ENCODE measurements at places on chromosomes 6 and 20.

- no peak for DNase-seq
Observed at GRCh38 chr6:41356825-41357224, 21.4 kb downstream of the NCR2 start.

DNA sequence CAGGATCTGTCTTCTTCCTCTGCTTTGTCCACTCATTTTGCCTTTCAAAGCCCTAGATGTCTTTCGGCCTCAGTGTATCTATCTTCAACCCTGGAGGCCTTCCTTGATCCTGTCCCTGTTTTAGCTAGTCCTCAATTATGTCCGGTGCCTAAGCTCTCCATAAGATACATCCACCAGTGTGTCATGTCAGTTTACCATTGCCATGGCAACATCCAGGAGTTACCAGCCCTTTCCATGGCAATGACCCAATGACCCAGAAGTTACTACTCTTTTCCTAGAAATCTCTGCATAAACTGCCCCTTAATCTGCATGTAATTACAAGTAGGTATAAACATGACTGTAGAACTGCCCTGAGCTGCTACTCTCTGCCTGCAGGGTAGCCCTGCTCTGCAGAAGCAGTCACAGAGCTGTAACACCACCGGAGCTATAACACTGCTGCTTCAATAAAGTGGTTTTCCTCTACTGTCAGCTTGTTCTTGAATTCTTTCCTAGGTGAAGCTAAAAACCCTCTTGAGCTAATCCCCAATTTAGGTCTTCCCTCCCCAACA is 712.1 kb upstream of the AGPAT4 start:
- DNase-seq = no peak

DNA sequence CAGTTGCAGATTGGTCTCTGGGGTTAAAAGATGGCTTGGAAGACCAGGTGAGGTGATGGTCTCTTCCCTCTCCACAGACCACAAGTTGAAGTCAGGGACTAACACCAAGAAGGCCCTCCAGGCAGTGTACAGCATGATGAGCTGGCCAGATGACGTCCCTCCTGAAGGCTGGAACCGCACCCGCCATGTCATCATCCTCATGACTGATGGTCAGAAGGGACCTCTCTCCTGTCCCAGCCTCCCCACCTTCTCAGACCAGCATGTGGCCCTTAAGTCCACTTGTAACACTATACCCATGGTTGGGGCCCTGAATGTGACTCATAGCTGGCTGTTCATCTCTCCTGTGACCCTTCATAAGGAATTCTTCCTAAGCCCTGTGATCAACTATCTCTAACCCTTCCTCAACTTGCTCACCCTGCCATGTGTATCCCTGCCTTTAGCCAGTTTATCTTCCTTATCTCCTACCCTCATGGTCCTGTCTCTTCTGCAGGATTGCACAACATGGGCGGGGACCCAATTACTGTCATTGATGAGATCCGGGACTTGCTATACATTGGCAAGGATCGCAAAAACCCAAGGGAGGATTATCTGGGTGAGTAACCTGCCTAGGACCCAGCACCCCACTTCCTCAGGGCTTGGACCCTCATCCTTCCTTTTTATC is 3.0 kb downstream of the CFB start:
- no peak for DNase-seq

GRCh38 chr6:150087336-150087735 is 18.4 kb upstream of the ULBP3 start:
- DNase-seq = no peak

- no peak for DNase-seq
Observed at GRCh38 chr6:116406678-116407345, 36.1 kb downstream of the DSE start.

- no peak for DNase-seq
Observed at GRCh38 chr20:61776491-61777075, 289.1 kb downstream of the TAF4 start.

GRCh38 chr6:38185244-38185643 is 365.7 kb downstream of the ZFAND3 start:
- no peak for DNase-seq

DNA sequence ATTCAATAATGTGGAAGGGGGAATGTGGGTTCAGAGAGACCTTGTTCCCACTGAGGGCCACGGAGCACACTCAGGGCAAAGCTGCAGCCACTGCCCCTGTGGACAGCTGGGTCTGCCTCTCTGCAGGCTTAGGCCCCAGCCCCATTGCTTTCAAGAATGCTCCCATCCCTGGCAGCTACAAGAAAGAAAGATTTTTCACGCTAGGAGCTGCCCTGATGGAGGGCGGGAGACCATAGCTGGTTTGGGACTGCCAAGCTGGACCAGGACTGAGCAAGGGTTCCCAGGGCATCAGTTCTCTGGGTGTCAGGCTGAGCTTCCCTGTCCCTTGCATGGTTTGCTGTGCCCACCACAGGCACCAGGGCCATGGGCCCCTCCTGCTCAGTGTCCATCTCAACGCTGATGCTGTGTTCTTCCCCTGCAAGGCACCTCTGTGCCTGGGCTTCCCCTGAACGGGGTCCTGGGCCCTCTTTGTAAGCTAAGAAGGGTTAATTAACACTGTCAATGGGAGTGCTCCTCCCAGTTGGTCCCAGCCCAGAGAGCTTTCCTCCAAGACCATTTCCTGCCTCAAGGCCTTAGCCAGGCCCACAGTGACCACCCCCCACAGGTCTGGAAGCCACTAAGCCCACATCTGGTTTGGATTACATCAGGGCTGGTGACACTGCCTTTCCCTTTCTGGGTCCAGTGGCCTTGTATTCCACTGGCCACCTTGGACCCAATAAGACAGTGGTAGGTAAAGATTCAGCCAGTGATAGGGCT is 8.4 kb downstream of the FOXS1 start:
- DNase-seq = no peak

DNA sequence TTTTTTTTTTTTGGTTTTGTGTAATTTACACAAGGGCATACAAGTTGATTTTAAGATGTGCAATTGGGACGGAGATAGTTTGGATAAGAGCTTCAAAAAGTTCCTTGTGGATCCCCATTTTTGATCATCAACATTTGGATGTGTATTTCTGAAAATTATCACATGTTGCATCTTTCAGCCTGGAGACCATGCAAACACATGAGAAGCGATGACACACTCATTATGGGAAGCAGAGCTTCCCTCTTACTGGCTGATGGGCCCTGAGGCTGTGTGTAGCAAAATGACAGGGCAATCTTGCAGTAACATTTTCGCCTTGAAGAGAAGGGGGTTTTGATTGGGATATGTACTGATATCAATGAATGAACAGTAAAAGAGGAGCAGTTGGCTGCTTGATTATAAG is 22.0 kb upstream of the RIPK1 start:
- DNase-seq = no peak

DNA sequence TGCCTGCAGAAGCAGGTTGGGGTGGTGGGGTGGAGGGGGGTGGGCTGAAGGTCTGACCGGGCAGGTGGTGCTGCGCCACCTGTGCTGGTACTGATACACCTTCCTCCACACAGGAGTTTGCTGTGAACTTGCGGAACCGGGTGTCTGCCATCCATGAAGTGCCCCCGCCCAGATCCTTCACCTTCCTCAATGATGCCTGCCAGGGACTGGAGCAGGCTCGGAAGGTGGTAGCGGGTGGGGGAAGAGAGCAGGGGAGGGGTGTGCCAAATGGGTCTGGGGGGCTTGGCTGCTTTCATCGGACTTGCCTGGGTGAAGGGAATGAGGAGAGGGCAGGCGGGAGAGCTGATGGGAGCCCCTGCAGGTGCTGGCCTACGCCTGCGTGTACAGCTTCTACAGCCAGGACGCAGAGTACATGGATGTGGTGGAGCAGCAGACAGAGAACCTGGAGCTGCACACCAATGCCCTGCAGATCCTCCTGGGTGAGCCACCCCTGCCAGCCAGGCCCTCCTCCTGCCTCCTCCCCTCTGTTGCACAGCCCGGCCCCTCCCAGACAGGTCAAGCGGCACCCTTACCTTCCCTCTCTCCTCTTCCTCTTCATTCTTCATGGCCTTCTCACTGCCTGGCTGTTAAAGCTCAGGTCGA is 6.7 kb downstream of the DNPH1 start:
- DNase-seq = no peak

GRCh38 chr6:35385457-35386202 is 43.3 kb downstream of the PPARD start:
- no peak for DNase-seq

- DNase-seq = no peak
Observed at GRCh38 chr20:53970232-53970631, 100.2 kb downstream of the BCAS1 start.

DNA sequence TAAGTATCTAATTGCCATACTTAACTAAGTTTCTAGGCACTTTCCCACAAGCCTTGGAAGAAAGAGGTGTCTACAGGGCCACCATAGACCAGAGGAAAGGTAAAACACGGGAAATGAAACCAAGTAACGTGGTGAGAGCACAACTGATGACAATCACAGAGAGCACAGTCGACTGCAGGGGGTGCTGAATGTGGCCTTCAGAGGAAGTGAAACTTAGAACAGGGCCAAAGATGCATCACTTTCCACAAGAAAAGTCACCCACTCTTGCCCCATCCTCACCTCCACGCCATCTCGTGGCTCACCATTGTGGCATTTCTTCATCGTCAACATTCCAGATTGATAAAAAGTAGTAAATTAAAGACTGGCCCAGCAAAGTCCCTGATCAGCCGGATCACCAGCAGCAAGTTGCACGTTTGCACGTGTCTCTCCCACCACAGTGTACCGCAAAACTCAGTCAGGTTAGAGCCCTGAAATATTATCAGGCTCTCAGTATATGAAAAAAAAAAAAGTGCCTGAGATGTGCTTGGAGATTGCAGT is 31.4 kb downstream of the HIVEP2 start:
- DNase-seq = no peak

GRCh38 chr20:32823078-32823477 is 3.3 kb downstream of the MAPRE1 start:
- DNase-seq = no peak

DNA sequence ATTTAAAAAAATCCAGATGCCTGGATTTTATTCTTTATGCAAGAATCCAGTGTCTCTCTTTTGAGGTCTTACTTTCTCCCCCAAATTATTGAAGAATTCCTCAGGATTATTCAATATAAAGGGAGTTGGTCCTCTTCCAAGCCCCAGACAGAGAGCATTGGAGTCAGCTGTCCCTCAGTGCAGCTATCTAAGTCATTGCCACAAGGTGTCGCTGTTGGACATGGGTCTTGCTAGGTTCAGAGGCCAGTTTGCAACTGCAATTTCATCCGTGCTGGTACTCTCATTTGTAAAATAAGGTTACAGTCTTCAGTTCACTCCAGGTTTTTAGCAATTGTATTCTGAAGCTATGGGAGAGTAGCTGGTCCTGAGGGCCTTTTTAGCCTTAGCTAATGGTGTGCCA is 27.8 kb downstream of the CCN2 start:
- DNase-seq = no peak

- no peak for DNase-seq
Observed at GRCh38 chr6:699319-699718, 6.4 kb upstream of the EXOC2 start.

DNA sequence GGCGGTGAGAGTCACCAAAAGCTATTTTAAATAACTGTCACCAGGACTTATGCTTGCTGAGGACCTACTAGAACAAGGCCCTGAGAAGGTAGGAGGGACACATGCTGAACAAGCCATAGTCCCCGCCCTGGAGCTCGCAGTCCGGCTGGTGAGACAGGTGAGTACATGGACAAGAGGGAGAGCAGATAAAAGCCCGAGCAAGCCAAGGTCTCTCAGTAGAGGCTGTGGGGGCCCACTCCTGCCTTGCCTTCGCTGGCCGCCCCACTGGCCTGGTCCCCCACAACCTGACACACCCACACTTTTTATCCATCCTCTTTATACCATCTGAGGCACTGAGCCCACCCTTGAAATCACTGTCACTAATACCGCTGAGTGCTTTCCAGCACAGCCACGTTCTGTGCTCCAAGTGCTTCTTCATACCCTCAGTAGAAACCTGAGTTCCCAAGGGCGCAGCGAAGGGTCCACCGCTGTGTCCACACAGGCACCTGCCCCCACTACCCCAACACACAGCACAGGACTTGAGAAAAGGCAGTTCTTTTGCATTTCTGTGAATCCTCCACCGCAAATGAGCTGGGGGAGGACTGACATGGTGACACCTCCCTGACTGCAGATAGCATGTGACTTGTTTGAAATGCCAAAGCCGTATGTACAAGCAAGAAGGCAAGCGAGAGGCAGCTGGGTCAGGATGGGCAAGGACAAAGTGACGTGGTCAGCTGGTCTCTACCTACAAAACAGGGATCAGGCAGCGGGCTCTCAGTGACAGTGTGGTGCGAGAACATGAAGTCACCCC is 12.1 kb downstream of the DDRGK1 start:
- no peak for DNase-seq
